Body of pancreas (tissue), 4 donors: ENCODE measurements at places on chromosomes 6 and 20.
A peak's percentile ranks its signal among the peaks of the same experiment; 100 is the strongest.

GRCh38 chr20:34558320-34559218, at the start of gene MAP1LC3A:
Gene MAP1LC3A (plus strand): TSS chr20:34558718. CDS start chr20:34558869, 151 bp downstream.
- DNase-seq = peak; percentile 93

DNA sequence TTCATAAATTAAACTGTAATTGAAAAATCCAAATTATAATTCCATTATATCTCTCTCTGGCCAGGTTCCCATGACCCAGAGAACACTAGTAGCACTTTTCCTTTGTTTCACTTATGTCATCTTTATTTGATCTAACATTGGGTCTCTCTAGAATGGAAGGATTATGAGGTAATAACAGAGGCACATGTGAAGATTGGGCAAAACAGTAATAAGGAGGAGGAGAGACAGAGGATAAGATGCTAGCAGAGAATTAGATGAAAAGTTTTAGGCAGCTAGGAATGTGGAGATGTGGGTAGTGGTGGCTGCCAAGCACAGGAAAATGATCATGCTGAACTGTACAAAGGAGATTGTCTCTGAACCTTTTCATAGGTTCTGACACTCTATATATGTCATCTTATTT, 3.3 kb downstream of the TAB2 start:
- DNase-seq = no peak

- DNase-seq = no peak
Observed at GRCh38 chr6:92176666-92177065, 1242.7 kb downstream of the EPHA7 start.

GRCh38 chr20:48846516-48847492, 19.0 kb upstream of the PREX1 start:
- DNase-seq = no peak

DNA sequence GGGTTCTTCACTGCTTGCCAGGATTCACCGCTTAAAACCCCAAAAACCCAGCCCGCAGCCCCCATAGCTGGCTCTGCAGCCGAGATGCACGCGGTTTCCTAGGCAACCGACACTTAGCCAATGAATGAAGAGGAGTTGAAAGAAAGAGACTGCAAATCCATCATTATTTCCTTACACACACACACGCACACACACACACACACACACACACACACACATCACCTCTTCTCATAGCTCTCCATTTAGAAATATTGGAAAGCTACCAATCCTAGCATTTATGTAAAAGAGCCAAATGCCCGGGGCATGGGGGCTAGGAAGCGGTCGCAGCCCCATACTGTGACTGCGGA, 3.4 kb upstream of the TUBB2B start:
- no peak for DNase-seq

- no peak for DNase-seq
Observed at GRCh38 chr6:78253618-78254017, 600.8 kb downstream of the MEI4 start.

- DNase-seq = no peak
Observed at GRCh38 chr20:16472045-16472872, 101.0 kb downstream of the KIF16B start.

GRCh38 chr20:52921340-52921739, 50.8 kb upstream of the TSHZ2 start:
- DNase-seq = no peak

DNA sequence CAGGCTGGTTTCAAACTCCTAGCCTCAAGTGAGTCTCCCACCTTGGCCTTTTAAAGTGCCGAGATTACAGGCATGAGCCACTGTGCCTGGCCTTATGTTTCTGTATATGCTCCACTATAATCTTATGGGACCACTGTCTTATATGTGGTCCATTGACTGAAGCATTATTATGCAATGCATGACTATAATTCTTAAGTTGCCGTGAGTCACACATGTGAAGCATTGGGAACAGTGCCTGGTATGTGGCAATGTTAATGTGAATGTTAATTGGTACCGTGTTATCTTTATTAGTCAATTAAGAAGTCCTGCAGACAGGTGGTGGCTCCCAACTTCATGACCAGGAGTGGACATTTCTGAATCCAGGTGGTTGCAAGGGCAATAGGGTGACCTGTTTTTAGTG, 14.7 kb upstream of the ASXL1 start:
- DNase-seq = no peak
